ENCODE measurements at places on chromosomes 11 and 22. TPM values are rescaled to one million over a fixed set of nuclear protein-coding genes. Genes with fewer than 3 reads are reported as not detected.

DNA sequence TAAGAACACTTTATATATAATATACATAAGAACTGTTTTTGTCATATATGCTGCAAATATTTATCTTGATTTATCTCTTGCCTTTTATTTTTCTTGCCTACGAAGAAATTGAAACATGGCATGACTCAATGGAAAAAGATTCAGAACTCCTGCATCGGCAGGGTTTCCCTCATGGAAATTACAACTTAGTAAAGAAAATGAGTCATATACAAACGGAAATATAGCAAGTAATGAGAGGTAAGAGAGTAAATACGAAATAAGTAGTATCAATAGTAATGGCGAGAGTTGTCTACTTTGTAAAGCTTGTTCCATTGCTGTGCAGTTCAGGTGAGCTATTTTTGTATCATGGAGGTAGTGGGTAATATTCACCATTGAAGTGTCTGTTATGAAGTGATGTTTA is 350.4 kb downstream of the DDX10 start:
- no peak for DNase-seq

The NRXN2 gene
- 16.9 TPM for total RNA-seq

The C11orf87 gene
- total RNA-seq: not detected

The CHST1 gene
- total RNA-seq: 2.0 TPM

The CALCA gene
- total RNA-seq: not detected

GRCh38 chr22:36762687-36763260 is 13.1 kb downstream of the IFT27 start:
- no peak for DNase-seq

DNA sequence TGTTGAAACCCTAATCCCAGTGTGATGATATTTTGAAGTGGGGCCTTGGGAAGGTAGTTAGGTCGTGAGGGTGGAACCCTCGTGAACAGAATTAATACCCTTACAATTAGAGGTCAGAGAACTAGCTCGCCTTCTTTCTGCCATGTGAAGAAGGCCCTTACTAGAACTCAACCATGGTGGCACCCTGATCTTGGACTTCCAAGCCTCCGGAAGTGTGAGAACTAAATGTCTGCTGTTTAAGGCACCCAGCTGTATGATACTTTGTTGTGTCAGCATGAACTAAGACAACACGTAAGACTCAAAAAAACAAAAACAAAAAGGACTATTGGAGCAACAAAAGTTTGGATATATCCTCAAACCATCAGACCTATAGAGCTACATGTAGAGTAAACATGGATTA is 52.0 kb downstream of the TMEM123 start:
- no peak for DNase-seq

GRCh38 chr11:120061761-120062560 is 76.0 kb downstream of the TRIM29 start:
- peak; percentile 70 for DNase-seq

The OR52K2 gene
- not detected for total RNA-seq

GRCh38 chr11:72122607-72123006 is 10.1 kb upstream of the ANAPC15 start:
- DNase-seq: no peak

GRCh38 chr22:20607157-20607907 is 99.9 kb downstream of the MED15 start:
- no peak for DNase-seq

DNA sequence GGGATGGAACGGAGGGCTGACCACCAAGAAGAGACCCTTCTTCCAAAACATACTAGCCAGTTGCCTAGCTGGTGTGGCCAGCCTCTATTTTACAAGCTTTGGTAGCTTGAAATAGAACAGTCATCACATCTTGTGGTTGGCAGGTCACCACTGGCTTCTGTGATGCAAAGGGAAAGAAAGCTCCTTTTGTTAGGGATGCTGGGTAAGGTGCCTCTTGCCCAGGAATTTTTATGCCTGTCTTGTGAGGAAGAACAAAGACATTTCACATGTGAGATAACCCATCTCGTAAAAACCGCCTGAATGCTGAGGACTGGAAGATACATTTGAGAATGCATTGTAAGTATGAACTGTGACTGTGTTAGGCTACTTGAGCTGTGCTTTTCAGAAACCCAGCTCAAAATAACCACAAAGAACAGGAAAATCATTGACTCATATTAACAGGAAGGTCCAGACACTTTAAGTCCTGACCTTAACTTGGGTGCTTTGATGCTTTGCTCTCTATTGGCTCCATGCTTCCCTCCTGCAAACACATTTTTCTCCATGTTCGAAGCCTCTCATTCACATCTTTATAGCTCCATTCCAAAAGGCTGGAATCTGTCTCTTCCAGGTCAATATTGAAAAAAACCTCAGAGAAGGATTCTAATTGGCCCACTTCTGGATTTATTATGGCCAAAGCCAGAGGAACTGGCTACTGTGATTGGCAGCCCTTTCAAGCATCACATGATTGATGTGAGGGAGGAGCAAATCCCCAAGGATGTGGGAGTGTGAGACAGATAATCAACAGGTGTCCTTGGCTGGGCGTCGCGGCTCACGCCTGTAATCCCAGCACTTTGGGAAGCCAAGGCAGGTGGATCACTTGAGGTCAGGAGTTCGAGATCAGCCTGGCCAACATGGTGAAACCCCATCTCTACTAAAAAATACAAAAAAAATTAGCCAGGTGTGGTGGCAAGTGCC is 53.9 kb downstream of the MICAL2 start:
- no peak for DNase-seq

All from vagina (tissue), 2 donors.